CD4-positive, alpha-beta T cell treated with Interleukin-6 for 4 hours (primary cell): ENCODE measurements at places on chromosomes 7 and 10.

DNA sequence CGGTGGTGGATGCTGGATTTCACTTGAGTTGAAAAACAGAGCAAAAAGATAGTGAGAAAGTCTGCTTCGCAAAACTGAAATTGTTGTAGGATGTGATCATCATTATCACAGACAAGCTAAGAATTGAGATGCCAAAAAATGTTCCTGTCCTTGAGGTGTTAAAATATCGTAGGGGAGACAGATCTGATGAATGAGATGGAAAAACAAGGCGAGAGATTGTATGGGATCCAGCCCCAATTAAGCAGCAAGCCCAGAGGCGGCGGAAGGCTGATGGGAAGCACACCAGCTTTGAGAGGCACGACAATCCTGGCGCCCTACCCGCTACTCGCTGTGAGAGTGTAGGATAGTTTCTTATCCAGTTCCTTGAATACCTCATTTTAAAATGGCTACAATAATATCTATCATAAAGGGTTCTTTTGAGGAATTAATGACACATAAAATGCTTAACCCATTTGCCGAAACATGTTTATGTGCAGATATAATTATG lies 131.1 kb upstream of the PTN start:
- DNase-seq = no peak

DNA sequence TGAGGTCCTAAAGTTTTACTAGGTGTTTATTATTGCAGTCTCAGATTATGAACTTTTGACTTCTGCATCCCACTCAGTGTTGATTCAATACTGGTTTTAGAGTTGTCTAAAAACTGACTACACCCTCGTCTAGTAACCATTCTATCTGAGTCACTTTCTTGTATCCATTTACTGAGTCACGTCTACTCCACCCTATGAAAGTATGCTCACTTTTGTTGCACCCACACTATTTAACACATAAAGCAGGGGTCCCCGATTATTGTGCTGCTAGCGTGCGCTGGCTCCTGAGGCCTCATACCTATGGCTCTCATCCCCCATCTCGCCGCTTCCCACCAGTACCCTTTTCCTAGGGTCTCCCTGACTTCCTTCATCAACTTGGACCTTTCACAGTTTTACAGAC lies 2.0 kb downstream of the SAMD9 start:
- DNase-seq = no peak

DNA sequence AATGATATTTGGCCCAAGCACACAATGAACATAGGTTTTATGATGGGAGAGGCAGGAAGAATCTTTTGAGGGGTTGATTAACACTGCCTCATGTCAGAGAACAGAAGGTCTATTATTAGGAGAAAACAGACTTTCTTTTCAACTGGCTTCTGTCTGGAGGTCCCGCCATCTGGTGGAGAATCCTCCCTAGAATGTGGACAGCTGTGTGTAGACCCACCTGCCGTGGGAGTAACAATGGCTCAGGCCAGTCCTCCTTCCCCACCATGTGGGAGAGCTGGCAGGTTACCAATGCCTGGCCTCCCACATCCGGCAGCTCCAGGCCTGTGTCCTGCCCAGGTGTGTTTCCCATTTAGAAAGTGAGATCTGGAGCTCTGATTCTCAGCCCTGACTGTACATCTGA lies 70.4 kb upstream of the AOAH start:
- DNase-seq = no peak

DNA sequence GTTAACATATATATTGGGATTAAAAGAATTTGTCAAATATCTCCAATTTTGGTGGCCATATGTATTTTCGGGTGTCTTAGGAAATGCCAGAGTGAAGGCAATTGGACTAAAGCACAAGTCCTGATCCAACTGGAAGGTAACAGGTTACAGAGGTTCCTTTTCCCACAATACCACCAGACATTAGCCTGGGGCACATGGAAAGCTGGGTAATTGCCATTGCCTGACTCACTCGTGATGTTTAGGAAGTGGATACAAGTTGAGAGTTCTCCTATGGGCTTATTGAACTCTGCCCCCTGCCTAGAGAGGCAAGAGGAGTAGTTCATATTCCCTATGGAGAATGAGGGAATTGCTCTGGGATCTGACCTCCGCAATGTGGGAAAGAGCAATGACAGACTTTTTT lies 5.7 kb downstream of the DNAH11 start:
- DNase-seq = no peak

GRCh38 chr7:47413526-47414341 lies 168.2 kb downstream of the TNS3 start:
- no peak for DNase-seq

- DNase-seq = no peak
These were observed 135.7 kb downstream of the SDK1 start for GRCh38 chr7:3436746-3437145.

DNA sequence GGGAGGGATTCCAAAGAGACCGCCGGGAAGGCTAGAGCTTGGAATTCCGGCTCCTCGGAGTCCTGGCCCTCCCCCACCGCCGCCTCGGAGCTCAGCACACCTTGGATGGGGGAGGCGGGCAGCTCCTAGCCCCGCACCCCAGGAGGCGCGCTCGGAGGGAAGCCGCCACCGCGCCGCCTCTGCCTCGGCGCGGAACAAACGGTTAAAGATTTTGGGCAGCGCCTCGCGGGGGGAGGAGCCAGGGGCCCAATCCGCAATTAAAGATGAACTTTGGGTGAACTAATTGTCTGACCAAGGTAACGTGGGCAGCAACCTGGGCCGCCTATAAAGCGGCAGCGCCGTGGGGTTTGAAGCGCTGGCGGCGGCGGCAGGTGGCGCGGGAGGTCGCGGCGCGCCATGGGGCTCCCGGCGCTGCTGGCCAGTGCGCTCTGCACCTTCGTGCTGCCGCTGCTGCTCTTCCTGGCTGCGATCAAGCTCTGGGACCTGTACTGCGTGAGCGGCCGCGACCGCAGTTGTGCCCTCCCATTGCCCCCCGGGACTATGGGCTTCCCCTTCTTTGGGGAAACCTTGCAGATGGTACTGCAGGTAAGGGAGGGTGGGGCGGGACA lies at the start of gene CYP26A1:
Gene CYP26A1, plus strand, starts transcription at position 355 of the 608 bp plus-strand sequence. Its CDS starts 42 bp downstream, at position 397.
- DNase-seq = no peak

DNA sequence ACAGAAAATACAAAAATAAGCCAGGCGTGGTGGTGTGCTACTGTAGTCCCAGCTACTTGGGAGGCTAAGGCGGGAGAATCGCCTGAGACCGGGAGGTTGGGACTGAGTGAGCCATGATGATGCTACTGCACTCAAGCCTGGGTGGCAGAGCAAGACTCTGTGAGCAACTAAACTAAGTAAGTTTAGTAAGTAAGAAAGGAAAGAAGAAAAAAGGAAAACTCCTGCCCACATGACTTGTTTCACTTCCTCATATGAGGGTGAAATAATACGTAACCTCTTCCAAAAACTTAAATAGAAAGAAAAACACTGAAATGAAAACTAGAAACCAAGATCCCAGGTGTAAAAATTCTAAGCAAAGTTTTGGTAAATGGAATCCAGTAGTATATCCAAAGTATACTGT lies 79.6 kb downstream of the LARP4B start:
- no peak for DNase-seq

DNA sequence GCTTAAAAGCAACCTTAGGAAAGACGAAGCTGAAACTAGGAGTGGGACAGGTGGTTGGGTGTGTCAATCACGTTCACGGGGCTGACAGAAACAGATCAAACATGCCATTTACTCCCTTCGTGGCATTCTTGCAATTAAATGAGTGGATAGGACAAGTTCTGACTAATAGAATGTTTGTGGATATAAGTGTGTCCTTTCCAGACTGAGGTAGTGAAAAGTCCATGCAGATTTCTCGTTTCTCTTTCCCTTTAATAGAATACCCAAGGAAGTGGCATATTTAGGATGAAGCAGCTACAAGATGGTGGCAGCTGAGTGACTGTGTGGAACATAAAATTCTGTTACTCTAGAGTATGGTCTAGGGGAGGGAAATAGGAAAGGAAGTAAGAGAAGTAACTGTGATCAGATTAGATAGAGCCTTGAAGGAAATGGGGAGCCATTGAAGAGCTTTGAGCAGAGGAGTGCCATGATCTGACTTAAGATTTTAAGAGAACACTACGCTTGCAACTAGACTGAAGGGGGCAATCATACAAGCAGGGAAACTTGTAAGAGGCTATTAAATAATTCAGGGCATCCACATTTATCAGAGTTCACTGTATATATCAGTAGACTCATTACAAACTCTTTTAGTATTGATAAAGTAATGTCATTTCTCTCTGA lies 46.3 kb upstream of the HYAL4 start:
- no peak for DNase-seq

- no peak for DNase-seq
These were observed 360.9 kb downstream of the NEBL start for GRCh38 chr10:20535897-20536881.
